Body of pancreas (tissue), 4 donors: ENCODE measurements at places on chromosomes 1 and 21. TPM values are rescaled to one million over a fixed set of nuclear protein-coding genes. Genes with fewer than 3 reads are reported as not detected.

TMEM125 gene
- total RNA-seq, result 51.1 TPM

CD48 gene
- total RNA-seq, result 2.3 TPM

DNA sequence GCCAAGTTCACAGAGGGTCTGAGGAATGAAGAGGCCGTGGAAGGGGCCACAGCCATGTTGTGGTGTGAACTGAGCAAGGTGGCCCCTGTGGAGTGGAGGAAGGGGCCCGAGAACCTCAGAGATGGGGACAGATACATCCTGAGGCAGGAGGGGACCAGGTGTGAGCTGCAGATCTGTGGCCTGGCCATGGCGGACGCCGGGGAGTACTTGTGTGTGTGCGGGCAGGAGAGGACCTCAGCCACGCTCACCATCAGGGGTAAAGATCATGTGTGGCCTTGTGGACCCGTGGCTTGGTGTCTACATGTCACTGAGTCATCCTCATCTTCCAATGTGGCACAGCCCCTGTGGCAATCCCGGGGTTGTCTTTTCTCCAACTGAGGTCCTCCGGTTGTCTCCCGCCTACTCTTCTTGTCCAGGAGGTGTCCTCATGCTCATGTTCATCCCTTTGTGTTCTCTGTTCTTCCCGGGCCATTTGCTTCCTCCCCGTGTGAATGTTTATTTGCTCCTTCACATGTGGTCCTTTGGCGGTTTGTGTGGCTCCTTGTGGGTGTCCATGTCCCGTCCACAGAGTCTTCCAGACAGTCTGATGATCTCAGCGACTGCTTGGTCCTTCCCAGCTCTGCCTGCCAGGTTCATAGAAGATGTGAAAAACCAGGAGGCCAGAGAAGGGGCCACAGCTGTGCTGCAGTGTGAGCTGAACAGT lies 84.2 kb downstream of the OBSCN start:
- H3K27me3 ChIP-seq, result no peaks in the 10 kb centered on the region
- H3K4me1 ChIP-seq, result no peaks in the 10 kb centered on the region
- H3K36me3 ChIP-seq, result no peaks in the 10 kb centered on the region
- H3K27ac ChIP-seq, result no peak overlapping the region
- DNase-seq, result no peak

SUSD4 gene
- 3.6 TPM for total RNA-seq

ZDHHC18 gene
- total RNA-seq, result 4.6 TPM

DNA sequence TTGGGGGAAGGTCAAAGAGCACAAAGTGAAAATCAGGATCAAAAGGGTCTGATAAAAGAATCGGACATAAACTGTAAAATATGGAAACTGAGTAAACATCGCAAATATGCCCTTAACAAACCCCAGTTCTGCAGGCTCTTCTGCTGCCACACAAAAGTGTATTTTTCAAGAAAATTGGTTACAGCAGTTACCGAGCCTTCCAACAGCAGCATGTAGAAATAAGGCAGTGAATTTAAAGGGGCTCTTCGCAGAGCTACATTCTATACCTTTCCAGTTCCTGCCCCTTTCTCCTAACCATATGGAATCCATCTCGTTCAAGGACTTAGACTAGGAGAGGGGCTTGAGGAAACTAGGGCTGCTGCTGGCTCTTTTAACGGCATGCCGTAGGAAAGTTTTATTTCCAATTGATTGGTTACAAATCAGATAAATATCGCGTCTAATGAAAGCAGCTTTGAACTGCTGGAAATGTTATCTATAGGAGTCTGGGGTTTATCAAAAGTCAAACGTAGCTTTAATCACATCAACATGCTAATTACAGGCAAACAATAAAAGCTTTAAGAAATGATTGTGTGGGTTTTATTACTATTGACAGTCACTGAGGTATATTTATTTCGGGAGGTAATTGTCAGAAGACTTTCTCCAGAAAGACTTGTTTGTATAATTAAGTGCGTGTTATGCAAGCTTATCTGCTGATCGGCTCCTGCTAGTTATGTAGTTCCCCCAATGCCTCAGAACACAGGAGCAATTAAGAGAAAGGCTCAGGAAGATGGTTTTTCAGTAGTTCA lies 59.1 kb downstream of the GORAB start:
- no peak overlapping the region for H3K4me3 ChIP-seq
- no peaks in the 10 kb centered on the region for H3K27me3 ChIP-seq
- no peak for DNase-seq
- no peaks in the 10 kb centered on the region for H3K4me1 ChIP-seq
- no peaks in the 10 kb centered on the region for H3K36me3 ChIP-seq
- no peak overlapping the region for H3K27ac ChIP-seq

RBBP5 gene
- total RNA-seq, result 5.6 TPM

- H3K4me3 ChIP-seq, result no peak overlapping the region
- H3K4me1 ChIP-seq, result peaks cover 98% of the 10 kb centered on the region
- DNase-seq, result no peak
- peak overlapping the region; percentile 63 for H3K27ac ChIP-seq
- H3K27me3 ChIP-seq, result no peaks in the 10 kb centered on the region
Measured at GRCh38 chr1:164780111-164780812, 221.3 kb downstream of the PBX1 start.

GRCh38 chr1:37425221-37425620 lies 49.2 kb upstream of the ZC3H12A start:
- no peaks in the 10 kb centered on the region for H3K36me3 ChIP-seq
- H3K4me3 ChIP-seq, result no peak overlapping the region
- no peak for DNase-seq
- H3K4me1 ChIP-seq, result no peaks in the 10 kb centered on the region
- H3K27me3 ChIP-seq, result no peaks in the 10 kb centered on the region

MAB21L3 gene
- not detected for total RNA-seq

DNA sequence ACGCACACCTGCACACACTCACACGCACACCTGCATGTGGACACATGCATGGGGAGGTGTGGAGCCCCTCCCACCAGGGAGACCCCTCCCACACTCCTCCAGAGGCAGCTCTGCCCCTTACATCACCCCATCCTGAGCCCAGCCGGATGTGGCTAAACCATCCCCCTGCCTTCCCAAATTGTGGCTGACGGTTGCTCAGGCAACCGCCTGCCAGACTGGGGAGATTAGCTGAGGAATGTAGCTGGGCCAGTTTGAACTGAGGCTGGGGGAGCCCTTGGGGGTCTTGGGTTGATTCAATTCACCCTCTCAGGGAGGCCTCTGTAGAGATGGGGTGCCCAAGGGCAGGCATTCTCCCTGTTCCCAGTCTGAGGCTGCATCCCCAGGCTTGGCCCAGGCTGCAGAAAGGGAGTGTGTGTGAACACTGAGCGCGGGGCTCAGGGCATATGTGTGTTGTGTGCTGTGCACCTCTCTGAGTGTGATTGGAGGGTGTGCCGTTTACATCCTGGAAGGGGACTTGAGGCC lies 12.9 kb downstream of the PTPRU start:
- DNase-seq, result no peak
- H3K4me1 ChIP-seq, result peaks cover 8% of the 10 kb centered on the region
- H3K36me3 ChIP-seq, result no peaks in the 10 kb centered on the region
- H3K4me3 ChIP-seq, result no peak overlapping the region

- peaks cover 2% of the 10 kb centered on the region for H3K36me3 ChIP-seq
- peaks cover 47% of the 10 kb centered on the region for H3K4me1 ChIP-seq
- peak overlapping the region; percentile 36 for H3K4me3 ChIP-seq
- no peaks in the 10 kb centered on the region for H3K27me3 ChIP-seq
Measured at GRCh38 chr1:19312782-19313635, 883 bp downstream of the SLC66A1 start.

- no peak overlapping the region for H3K4me3 ChIP-seq
- DNase-seq, result no peak
- peaks cover 8% of the 10 kb centered on the region for H3K4me1 ChIP-seq
- no peaks in the 10 kb centered on the region for H3K27me3 ChIP-seq
- no peaks in the 10 kb centered on the region for H3K36me3 ChIP-seq
- H3K27ac ChIP-seq, result no peak overlapping the region
Measured at GRCh38 chr21:41566500-41567014, 58.6 kb upstream of the TMPRSS2 start.

- no peaks in the 10 kb centered on the region for H3K4me1 ChIP-seq
- H3K4me3 ChIP-seq, result no peak overlapping the region
- no peaks in the 10 kb centered on the region for H3K36me3 ChIP-seq
- no peak overlapping the region for H3K27ac ChIP-seq
Measured at GRCh38 chr1:181398544-181398943, 84.8 kb upstream of the CACNA1E start.

DNA sequence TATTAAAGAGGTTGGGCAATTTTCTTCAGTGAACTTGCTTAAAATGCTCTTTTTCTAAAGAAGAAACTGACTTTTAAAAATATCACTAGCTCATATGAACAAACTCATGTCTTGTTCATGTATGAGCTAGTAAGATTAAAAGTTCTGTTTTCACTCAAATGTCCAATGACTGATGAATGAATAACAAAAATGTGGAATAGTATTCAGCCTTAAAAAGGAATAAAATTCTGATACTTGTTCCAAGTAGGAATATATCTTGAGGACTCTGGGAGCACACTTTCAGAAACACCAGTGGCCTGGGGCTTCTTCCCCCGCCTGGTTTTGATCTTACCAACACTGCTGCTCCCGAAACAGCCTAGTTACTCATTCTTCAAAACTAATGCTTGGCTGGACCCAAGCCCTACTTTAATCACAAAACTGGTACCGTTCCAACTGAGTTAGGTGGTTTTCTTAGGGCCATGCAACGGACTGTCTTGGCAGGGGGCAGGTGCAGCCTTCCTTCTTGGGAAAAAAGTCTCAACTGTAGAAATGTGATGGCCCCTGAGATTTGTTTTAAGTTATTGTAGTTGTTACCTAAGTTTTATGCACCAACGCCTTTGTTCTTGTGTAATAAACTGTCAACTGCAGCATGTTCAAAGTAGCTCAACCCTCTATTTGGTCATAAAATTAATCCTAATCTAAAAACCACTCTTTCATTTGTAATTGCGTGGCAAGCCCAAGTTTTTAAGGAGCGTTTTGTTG lies 116.0 kb downstream of the ETS2 start:
- H3K4me3 ChIP-seq, result no peak overlapping the region
- H3K27ac ChIP-seq, result no peak overlapping the region
- H3K36me3 ChIP-seq, result no peaks in the 10 kb centered on the region

GRCh38 chr21:32093646-32094462 lies 185.0 kb downstream of the MIS18A start:
- no peak for DNase-seq
- no peaks in the 10 kb centered on the region for H3K36me3 ChIP-seq
- no peak overlapping the region for H3K27ac ChIP-seq
- no peaks in the 10 kb centered on the region for H3K4me1 ChIP-seq
- H3K4me3 ChIP-seq, result no peak overlapping the region

VN1R5 gene
- total RNA-seq, result not detected

DNA sequence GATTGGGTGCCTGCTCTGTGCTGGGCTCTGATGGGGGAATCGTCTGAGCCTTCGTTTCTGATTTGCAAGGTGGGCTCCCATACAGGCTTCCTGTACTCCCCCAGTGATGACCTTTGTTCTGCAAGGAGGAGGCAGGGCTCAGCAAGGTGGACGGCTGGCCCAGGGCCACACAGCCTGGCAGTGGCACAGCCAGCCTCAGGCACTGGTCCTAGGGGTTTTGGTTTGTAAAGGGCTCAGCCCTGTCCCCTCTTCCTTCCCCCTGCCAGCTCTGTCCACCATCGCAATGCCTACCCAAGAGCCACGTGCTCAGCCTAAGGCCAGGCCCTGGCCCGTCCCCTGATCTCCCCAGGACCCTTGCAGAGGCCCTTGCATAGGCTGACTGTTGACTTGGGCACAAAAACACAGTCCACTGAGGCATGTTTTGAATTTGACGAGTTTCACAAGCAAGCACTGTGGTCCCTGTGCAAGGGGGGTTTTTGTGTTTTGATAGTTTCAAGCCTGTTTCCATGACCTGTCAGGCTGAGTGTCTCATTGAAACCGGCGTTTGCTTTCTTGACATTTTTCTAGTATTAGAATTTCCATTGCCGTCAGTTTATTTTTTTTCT lies 39.5 kb upstream of the TNFRSF1B start:
- no peak overlapping the region for H3K27ac ChIP-seq
- no peaks in the 10 kb centered on the region for H3K36me3 ChIP-seq
- H3K4me1 ChIP-seq, result no peaks in the 10 kb centered on the region

DNA sequence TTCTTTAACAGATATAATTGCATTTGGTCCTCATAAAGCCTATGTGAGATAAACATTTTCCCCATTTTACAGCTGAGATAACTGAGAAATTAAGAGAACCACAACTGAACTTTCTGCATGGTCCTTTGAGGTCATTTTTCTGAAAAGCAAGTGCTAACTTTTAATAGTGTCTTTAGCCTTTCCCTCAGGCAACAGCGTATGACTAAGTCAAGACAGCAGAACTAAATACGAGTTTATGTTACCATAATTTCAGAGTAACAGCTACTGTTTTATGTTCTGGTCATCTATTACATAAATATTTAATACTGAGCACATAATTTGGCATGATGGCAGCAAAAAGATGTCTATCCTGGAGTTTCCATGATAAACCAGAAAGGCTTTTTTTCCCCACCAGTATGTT lies 95.6 kb downstream of the OLFML2B start:
- no peaks in the 10 kb centered on the region for H3K36me3 ChIP-seq
- no peak overlapping the region for H3K4me3 ChIP-seq
- no peak for DNase-seq
- no peak overlapping the region for H3K27ac ChIP-seq
- no peaks in the 10 kb centered on the region for H3K27me3 ChIP-seq

- H3K27me3 ChIP-seq, result no peaks in the 10 kb centered on the region
- no peak for DNase-seq
- peaks cover 3% of the 10 kb centered on the region for H3K4me1 ChIP-seq
- H3K27ac ChIP-seq, result peak overlapping the region; percentile 68
- H3K36me3 ChIP-seq, result no peaks in the 10 kb centered on the region
- H3K4me3 ChIP-seq, result no peak overlapping the region
Measured at GRCh38 chr1:26290122-26290881, 10.4 kb downstream of the SH3BGRL3 start.

DNA sequence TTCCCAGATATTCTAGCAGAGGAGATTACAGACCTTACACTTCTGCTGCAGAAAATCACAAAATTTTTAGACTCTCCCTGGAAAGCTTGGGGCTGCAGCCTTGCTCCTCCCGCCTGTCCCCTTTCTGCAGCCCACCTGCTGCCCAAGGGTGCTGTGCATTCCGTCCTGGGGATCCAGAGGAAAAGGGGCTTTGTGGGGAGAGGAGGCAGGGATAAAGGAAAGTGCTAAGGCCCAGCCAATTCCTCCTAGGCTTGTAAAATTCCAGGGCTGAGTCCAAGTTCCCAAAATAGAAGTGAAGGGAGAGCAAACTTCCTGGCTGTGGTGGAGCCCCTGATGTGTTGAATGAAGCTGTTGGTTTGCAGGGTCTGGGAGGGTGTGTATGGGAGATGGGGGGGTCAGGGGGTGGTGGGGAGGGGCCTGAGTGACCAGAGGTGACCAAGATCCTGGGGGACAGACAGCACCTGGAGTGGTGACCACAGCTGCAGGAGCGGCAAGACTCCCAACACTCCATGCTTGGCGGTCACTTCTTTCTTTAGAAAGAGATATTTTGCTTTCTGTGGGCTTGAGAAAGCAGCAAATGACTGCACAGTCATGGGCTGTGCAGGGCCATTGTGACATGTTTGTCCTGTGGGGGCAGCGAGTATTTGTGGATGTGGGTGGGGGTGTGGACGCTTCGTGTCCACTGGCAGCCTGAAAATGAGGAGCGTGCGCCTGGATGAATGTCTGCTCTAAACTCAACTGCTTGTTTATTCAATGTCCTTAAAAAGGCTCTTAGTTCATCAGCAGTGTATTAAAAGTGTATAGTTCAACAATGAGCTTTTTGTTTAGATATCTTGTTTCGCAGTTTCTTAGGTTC lies 68.4 kb downstream of the TLR5 start:
- H3K4me3 ChIP-seq, result no peak overlapping the region
- H3K4me1 ChIP-seq, result no peaks in the 10 kb centered on the region
- no peaks in the 10 kb centered on the region for H3K36me3 ChIP-seq
- no peak overlapping the region for H3K27ac ChIP-seq

- no peaks in the 10 kb centered on the region for H3K4me1 ChIP-seq
- no peak overlapping the region for H3K27ac ChIP-seq
- no peaks in the 10 kb centered on the region for H3K36me3 ChIP-seq
- no peaks in the 10 kb centered on the region for H3K27me3 ChIP-seq
- no peak overlapping the region for H3K4me3 ChIP-seq
Measured at GRCh38 chr1:87603626-87604025, 274.9 kb downstream of the LMO4 start.

GRCh38 chr1:33927721-33928120 lies 63.8 kb downstream of the HMGB4 start:
- no peak overlapping the region for H3K27ac ChIP-seq
- H3K36me3 ChIP-seq, result no peaks in the 10 kb centered on the region
- DNase-seq, result no peak
